ENCODE measurements at places on chromosomes 3 and 15.

- DNase-seq, result no peak
These were observed 2.4 kb downstream of the ADAMTS9 start for GRCh38 chr3:64685331-64685799.

- no peak for DNase-seq
These were observed 355.0 kb upstream of the ROBO2 start for GRCh38 chr3:76684946-76685345.

GRCh38 chr15:48244921-48245320, 38.8 kb downstream of the SLC12A1 start:
- DNase-seq, result no peak

DNA sequence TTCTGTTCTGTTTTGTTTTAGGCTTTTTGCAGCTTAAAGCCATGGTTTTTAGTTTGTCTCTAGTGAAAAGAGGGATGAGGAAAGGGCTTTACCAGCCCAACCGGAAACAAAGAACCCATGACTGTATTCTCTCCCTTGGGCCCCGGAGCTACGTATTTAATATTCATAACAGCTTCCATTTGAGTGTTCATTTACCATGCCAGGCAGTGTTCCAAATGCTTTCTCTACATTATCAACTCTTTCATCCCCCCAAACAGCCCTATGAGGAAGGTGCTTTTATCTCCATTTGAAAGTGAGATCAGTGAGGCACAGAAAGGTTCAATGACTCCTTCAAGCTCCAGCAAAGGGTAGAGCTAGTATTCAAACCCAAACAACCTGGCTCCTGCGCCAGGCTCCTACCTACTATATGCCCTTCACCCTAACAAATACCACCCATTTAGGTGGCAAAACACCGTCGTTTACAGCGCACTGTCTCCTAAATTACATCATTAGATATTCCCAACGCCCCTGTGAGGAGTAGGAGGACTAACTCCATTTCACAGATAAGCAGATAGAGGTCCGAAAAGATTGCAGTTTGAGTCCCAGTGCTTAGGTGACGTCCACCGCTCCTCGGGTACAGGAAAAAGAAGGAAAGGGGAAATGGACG, 27.9 kb downstream of the GTPBP8 start:
- DNase-seq, result no peak

DNA sequence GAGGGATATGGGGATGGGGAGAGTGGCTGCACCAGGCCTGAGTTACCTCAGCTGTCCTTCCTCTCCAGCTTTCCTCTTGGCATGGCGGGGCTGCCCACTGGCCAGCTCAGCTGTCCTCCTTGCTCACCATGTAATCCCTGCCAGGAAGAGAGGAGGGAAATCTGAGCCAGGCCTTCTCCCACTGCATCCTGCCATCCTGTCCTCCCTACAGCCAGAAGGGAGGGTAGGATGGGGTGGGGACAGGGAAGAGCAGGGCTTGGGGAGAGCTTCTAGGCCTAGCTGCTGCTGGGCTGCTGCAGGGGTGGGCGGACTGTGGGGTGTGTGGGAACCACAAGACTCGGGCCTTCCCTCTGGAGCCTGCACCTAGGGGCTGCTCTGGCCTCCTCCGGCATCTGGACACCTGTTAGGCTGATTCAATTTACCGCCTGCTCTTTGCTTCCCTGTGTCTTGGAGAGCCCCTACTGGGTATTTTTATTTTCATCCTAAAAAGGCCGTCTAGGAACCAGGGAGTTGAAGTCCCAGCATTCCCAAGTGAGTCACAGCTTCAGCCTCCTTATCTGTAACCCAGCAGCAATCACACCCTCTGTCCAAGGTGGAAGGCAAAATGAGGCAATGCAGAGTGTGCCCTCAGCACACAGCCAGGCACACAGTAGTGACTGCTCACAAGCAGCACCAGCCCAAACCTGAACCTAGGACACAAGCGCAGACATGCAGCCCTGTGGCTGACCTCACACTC, 13.1 kb upstream of the KY start:
- no peak for DNase-seq

- DNase-seq, result no peak
These were observed 124.3 kb downstream of the TIGIT start for GRCh38 chr3:114418107-114418506.

DNA sequence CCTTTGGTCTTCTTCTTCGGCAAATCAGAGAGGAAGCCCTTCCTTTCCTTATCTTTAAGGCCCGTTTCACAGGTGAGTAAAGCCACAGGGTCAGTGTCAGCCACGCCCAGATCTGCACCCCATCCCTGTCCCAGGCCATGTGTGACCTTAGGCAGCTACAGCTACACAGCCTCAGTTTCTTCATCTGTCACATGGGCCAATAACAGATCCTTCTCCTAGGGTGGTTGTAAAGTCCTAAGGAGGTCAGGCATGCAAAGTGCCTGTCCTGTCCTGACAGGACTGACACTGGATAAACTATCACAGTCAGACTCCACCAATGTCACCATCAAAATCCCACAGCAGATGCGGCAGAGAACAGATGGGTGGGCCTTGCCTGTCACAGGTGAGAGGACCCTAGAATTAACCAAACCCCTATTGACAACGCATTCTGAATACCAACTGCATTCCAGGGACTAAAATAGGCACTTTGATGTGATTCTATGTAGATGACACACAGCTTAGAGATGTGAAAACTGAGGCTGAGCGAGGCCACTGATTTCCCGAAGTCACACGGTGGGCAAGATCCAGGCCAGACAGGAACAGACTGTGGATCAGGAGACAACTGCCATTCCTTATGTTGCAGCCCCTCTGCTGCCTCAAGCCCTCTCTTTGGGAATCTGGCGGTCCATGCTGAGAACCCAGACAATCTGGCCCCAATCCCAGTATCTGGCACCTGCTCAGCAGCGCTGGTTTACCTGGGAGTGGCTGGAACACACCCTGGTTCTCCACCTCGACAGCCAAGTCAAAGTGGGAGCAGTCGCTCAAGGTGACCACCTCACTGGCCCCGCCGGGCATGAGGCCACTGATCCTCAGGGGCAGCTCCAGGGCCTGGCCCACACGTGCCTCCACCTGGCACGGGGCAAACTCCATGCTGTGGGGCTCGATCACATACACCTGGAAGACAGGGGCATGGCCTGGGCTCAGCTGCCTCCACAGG, 48.7 kb downstream of the NUP210 start:
- DNase-seq, result no peak

DNA sequence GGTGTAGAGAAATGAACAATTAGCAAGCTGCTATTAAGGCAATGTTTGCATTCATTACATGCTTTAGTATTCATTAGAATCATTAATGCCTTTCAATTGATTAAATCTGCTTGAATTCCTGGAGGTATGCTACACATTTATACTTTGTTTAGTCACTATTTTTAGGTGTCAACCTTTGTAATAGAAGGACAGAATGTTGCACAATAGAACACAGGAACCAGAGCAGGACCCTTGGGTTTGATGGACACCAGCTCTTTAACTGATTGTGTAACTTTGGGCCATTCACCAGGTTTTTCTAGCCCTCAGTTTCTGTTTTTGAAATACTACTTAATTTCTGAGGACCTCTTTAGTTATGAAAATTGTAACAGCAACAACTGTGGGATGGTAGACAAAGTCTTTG, 317.6 kb upstream of the UMPS start:
- no peak for DNase-seq

DNA sequence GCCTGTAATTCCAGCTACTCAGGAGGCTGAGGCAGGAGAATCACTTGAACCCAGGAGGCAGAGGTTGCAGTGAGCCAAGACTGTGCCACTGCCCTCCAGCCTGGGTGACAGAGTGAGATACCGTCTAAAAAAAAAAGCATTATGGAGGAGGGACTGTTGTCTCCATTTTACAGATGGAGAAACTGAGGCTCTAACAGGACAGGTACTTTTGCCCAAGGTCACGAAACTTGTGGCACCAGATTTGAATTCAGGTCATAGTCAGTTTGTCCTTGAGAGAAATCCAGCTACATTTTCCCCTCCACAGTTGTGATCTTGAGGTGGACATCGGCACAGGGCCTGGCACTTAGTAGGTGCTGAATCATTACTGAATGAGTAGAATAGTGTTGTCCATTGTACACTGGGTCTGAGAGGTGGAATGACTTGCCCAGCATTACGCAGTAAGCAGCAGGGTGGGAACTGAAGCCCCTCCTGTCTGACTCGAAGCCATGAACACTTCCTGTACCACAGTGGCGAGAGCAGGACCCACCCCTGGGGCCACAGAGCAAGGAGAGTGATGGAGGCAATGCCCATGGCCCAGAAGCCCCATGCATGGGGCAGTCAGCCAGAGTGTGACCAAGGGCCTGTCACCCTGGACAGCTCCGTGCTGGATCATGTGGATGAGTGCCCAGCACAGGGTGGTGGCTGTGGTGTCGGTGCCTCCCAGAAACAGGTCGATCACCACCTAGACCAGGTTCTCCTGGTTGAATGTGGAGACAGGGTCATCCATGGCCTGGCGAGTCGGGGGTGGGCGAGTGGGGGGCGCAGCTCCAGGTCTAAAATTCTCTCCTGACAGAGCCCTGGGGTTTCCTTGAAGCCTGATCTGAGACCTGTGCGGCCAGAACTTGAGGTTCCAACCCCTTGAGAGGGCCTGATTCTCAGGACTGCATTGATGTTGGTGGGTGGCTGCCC, 20.4 kb upstream of the PARL start:
- no peak for DNase-seq

DNA sequence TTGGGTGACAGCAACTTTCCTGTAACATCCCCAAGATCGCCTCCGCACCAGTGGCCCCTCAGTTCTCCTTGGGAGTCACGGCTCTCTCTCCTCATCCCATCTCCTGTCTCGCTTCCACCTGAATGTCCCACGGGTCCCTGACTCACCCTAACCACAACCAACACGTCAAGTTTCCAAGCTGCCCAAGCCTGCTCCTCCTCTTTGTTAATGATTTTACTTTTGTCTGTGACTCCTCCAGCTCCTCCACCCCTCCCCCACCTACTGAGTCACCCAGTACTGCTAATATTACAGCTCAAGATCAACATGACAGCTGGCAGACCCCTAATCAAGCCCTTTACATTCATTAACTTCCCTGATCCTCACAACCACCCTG, 39.3 kb downstream of the BDH1 start:
- DNase-seq, result no peak

DNA sequence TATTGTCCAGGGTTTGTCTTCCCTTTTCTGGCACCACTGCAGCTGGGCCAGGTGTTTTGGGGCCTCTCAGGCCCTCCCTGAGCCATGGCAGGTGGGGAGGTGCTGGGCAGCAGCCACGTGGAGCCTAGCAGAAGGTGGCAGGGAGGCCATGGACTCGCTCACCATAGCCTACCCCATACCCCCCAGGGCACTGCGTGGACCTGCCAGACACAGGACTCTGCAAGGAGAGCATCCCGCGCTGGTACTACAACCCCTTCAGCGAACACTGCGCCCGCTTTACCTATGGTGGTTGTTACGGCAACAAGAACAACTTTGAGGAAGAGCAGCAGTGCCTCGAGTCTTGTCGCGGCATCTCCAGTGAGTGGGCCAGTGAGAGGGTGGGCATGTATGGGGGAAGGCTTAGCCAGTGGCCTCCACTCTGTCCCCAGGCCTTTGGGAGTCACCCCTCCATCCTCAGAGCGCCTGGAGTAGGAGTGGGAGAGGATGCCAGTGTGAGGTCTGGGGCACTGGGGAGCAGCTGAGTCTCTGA, 11.9 kb downstream of the SPINT1 start:
- no peak for DNase-seq

All from neuronal stem cell (in vitro differentiated cells).